NCI-H2107 (cell line): ENCODE measurements at places on chromosomes 3 and 15.

DNA sequence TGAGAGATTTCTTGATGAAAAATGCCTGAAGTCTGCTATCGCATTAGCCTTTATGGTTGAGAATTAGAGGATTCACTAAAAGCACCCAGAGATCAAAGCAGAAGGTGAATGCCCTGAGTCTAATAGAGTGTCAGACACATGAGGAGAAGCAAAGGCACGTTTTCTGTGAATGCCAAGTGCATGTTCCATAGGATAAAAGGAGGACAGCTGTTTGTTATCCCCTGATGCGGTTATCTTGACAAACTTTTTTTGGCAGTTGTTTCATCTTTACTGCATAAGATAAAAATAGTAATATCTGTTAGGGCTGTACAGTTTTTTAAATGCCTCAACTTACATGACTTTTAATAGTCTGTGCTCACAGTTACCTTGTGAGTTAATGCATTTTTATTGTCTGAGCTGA lies 65.3 kb upstream of the CD96 start:
- DNase-seq: no peak

GRCh38 chr3:125072301-125072700 lies 16.5 kb upstream of the HEG1 start:
- DNase-seq: no peak

DNA sequence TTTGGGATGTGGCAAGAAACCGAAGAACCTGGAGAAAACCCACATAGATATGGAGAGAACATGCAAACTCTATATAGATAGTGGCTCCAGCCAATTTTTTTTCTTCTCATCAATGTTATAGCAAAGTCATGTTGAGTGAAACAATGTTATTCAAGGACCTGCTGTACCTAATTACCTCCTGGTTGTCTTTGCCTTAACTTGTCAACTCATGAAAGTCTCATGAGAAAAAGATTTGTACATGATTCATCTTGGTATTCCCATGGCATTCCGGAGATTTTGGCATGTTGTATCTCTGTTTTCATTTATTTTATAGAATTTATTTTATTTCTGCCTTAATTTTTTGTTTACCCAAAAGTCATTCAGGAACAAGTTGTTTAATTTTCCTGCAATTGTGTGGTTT lies 303.8 kb upstream of the CDIN1 start:
- DNase-seq: no peak

DNA sequence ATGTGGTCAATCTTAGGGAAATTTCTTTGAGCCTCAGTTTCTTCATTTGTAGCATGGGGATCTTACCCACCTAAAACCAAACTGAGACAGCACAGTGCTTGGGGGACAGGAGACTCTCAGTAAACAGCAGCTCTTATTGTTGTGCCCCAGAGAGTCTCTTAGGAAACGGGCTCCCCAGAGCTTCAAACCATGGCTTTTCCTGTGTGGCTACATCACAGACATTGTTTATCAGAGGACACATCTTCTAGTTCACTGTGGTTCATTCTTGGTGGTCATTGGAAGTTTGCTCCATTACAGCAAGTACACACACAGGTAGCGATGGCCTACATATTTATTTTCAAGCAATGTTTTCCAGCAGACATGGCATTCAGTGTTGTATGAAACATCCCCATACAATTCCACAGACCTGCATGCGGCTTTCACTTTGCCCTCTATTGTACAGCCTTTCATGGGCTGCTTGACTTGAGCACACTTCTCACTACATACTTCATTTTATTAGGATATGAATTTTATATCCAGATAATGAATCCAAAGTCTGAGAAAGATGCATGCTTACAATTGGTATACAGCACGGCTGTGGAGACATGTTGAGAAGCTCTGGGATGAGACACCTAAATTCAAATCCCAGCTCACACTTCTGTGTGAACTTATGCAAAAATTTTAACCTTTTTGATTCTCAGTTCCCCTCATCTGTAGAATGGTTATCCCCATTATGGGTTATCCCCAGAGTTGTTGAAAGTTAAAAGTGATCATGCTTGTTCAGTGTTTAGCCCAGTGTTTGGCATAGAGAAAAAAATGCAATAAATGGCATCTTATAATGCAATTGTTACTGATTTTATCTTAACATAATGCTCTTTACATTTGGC lies 84.8 kb upstream of the ICE2 start:
- no peak for DNase-seq

DNA sequence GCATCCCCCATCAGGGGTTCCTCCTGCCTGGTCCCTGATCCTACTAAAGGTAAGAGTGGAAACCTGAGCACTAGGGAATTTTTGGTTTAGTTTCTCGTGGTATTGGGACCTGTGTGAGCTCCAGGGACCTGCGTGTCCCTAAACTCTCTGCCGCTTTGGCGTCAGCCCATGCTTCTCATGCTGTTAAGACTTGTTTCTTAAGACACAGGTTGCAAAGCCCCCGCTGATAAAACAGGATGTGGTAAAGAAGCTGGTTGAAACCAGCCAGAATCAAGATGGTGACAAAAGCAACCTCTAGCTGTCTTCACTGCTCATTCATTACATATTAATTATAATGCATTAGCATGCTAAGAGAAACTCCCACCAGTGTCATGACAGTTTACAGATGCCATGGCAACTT lies 64.6 kb downstream of the LYZL4 start:
- no peak for DNase-seq

- no peak for DNase-seq
Observed at GRCh38 chr15:99154271-99154670, 49.4 kb downstream of the SYNM start.

DNA sequence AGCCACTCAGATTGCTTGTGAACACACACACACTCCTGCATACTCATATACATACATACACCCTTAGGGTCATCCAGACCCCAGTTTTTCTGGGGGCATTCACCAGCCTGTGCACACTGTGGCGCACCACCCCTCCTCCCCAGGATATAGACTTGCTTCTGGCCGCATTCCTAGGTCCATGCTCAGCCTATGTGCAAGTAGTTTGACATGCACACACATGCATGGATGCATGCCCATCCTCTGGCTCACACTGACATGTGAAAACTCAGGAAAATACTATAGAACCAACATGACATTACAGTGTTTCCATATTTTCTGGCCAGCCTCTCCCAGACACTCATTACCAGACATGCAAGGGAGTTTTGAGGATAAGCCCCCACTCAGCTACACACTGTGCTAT lies 79.3 kb upstream of the POLG start:
- DNase-seq: no peak

- no peak for DNase-seq
Observed at GRCh38 chr15:81633889-81634288, 259.9 kb upstream of the TMC3 start.

DNA sequence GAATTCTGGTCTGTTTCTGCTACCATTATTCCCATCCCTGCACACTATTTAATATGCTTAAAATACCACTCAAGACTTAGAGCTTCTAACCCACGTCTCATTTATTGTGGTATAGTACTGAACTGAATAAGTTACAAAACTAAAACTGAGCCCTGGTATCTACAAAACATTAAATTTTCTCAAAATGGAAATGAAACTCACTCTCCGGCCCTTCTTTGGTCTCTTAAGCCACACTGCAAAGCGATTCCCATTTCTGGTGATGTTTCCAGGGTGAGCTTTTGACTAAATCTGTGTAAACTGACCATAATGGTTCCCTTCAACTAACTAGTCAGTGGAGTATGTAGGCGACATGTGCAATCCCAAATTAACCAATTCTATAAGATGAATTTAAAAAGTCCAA lies 18.6 kb downstream of the KPNA4 start:
- DNase-seq: no peak

DNA sequence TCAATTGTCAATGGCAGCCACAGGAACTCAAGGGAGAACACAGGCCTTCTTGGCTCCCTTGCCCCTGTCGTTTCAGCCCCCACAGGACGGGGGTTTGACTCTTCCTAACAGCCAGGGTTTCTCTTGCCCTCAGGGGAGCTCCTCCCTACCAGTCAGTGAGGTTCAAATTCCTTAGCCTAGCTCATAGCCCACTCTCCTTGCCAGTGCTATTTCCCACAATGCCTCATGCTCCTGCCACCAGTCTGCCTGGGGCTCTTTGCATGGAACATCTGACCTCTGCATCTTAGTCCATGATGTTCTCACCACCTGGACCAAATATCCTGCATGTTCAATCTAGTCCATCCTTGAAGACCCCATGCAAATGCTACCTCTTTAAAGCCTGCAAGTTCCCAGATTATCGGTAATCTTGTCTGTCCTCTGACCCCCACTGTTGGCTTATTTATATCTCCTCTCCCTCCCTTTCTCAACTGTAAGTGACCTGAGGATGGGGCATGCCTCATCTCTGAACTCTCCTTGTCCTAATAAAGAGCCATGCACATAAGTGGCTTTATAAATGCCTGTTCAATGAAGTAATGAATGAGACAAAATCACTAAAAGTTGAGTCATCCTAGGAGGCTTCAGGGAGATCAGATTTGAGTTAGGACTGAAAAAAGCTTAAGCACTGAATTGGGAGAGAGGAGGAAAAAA lies 78.0 kb downstream of the MYO1E start:
- no peak for DNase-seq

- no peak for DNase-seq
Observed at GRCh38 chr3:62795978-62796657, 79.1 kb downstream of the CADPS start.

DNA sequence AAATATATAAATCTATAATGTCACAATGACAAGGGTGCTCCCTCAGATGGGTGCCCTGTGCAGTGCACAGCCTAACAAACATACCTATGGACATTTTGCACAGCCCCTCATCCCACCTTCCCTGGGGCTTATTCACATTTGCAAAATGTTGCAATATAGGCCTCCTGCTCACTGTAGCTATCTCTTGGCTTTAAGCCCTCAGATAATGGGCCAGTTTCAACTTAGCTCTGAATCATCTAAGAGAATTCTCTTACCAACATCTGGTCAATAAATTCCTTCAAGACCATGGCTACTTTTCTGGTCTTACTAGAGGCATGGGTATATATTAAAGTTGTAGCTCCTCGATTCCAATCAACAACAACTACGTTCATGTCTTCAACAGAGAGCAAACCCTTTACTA lies 17.9 kb downstream of the LIPH start:
- DNase-seq: no peak

DNA sequence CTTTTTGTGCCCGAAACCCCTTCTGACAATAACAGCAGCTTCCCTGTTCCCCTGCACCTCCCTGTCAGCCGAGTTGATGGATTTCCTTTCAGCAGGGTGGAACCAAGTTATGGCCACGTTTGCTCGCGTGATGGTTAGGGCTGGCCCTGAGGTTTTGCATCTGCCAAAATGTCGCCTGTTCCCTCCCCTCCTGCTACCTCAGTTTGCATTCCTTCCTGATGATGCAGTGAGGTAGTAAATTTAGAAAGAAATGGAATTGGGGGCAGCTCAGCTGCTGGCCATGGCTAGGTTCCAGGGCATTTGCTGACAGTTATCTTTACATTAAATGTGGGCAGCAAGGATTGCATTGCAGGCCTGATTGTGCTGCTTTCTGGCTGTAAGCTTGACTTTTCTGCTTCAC lies 13.2 kb downstream of the LIMD1 start:
- DNase-seq: no peak

DNA sequence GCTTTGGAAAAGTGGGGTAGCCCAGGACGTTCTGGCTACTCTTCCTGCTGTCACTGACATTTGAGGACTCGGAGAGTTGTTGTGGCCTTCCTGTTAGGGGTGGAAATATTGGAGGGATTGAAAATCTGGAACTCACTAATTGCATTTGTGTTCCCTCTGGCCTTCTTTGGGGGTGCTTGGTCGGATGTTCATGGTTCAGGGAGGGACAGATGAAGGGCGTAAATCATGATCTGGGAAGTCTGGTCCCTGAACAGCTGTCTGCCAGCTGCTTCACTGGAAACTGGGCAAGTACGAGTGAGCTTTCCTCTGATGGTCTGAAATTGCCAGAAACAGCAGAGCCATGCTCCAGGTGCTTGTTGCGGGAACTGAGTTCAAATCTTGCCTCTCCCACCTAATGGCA lies 327.8 kb upstream of the C2CD4B start:
- DNase-seq: no peak

GRCh38 chr3:47092090-47092489 lies 71.8 kb downstream of the SETD2 start:
- DNase-seq: no peak

- no peak for DNase-seq
Observed at GRCh38 chr3:119810018-119810435, 28.1 kb downstream of the NR1I2 start.

DNA sequence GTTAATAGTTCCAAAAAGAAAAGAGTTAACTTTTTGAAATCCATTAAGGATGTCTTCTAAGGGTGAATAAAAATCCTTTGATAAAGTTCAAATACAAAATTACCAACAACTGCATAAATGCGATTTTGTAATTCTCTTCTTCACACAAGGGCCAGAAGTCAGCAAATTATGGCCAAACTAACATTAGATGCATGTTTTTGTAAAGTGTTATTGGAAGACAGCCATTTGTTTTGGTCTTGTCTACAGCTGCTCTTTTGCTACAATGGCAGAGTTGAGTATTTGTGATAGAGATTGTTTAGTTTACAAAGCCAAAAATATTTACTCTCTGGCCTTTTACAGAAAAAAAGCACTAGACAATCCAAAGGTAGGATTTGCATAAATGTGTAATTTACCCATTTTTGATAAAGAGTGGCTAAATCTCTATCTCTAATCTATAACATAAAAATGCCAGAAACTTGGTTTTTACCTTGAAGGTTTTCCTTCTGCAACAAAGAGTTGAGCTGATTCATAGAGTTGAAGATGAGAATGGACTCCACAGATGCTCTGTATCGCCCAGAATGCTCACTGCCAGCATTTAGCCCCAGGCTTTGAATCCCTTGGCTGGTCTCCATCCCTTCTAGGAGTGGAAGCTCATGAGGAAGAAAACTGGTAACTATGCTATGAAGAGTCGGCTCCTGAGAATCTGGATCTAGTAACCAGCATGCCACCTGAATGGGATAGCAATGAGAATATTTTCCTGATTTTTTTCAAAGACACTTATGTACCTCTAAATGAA lies 64.5 kb downstream of the POLQ start:
- no peak for DNase-seq

GRCh38 chr3:157078131-157078810 lies 81.7 kb downstream of the CCNL1 start:
- DNase-seq: no peak

DNA sequence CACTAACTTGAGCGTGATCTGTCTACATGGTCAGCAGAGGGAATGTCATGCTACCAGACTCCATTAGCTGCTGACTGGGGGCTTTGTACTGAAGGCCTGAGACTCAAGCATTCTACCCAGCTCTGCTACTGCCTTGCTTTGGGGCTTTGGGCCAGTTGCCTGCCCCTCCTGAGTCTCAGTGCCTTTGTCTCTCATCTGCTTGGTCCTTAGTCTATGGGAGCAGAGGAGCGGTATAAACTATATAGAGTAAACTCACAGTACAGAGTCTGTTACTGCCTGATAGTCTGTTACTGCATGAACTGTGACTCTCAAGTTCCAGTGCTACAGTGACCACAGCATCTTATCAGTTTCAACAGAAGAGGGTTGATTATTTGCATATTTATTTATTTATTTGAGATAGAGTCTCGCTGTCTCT lies 38.5 kb upstream of the C15orf39 start:
- DNase-seq: no peak

DNA sequence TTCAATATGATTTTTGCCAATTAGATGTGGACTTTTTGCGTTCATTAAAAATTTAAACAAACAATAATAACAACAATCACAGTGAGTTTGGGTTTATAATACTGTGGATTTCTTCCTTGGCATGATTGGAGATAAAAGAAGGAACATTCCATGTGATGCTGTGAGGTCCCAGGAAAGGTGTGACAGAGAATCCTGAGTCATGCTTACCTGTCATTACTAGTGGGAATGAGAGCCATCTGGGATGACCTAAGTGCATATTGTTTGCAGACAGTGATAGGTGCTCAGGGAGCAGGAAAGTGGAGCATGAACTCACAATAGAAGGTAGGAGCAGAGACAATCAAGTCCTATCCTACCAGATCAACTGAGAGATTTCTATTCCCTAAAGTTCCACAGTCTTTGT lies 766.5 kb upstream of the CFAP20DC start:
- DNase-seq: no peak
